ENCODE measurements at places on chromosomes 3 and 15.

GRCh38 chr3:160793722-160794252 lies 37.8 kb downstream of the PPM1L start:
- no peak for DNase-seq

DNA sequence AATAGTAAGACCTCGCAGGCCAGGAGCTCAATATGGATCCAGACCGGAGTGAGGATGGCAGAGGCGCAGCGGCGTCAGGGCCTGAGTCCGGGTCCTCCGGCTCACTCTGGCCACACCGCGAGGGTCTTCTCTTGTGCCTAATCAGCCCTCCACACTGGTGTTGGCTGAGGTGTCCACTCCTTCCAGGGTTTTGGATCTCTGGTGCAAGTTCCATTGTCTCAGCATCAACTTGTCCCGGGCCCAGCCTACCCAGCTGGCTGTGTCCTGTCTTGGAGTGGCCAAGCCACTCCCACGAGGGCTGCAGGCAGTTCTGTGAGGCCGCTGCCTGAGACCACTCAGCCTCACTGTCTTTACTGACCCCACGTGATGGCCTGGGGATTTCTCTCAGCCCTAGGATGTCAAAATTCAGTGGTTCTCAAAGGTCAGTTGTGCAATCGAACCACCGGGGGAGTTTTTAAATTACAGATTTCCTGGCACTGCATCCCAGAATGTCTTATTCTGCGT lies 12.6 kb upstream of the GOLGA6L7 start:
- no peak for DNase-seq

- DNase-seq: no peak
These were observed 11.7 kb upstream of the FYCO1 start for GRCh38 chr3:46007280-46007679.

GRCh38 chr3:78812166-78812565 lies 955.6 kb downstream of the ROBO1 start:
- DNase-seq: no peak

DNA sequence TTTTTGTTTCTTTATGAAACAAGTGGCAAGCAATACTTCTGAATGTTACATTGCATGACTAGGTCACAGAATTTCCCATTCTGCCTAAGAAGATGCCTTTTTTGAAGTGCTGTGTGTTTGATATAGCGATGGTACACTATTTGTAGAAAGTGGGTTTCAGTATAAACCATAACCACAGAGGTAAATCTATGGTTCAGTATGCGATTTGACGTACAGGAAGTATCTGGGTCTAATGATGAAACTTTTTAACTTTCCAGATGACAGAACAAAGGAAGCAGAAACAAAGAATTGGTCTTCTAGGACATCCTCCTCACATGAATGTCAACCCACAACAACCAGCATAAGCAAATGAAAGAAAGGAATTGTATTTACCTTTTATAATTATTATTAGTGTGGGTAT lies 133.4 kb upstream of the BHLHE40 start:
- peak; percentile 10 for DNase-seq
